NCI-H1436 (cell line): ENCODE measurements at places on chromosomes 6 and 20.

DNA sequence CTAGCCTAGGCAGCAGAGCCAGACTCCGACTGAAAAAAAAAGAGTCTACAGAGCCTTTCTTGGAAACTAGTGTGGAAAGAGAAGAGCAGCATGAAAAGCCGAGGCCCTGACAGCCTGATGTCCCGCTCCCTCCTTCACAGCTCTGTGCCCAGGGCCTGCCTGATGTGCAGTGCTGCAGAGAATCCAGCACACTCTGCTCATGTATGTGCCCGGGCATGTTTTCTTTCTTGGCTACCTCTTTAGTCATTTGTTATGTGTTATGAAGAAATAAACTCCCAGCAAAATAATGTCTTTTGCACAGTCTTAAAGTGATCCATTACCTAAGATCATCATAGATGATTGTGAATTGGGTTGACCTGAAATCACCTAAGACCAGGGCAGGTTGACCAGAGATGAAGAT lies 78.1 kb upstream of the EZR start:
- no peak for DNase-seq

DNA sequence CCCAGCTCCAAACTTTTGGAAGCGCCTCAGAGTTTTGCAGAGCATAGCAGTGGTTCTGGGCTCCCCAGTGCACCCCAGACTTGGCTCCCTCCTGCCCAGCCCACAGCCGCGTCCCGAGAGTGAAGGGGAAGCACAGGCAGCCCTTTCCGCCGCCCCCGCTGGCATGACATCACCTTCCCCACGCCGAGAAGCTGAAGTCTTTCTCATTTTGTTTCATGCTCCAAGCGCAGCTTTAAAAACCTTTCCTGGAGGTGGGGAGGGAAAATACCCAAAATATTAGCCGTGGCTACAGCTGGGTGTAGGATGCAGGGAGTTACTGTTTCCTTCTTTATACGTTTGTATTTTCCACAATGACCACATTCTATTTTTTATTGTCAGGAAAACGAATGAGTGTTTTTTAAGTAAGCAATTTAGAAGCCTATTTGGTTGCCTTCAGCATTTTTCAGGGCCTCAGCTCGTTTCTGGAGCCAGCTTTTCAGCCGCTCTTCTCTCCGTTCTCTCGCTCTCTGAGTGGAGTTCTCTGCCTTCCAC lies 72.9 kb downstream of the SNX5 start:
- DNase-seq = no peak

- DNase-seq = no peak
Observed at GRCh38 chr6:35473075-35473849, 5.1 kb downstream of the RPL10A start.

DNA sequence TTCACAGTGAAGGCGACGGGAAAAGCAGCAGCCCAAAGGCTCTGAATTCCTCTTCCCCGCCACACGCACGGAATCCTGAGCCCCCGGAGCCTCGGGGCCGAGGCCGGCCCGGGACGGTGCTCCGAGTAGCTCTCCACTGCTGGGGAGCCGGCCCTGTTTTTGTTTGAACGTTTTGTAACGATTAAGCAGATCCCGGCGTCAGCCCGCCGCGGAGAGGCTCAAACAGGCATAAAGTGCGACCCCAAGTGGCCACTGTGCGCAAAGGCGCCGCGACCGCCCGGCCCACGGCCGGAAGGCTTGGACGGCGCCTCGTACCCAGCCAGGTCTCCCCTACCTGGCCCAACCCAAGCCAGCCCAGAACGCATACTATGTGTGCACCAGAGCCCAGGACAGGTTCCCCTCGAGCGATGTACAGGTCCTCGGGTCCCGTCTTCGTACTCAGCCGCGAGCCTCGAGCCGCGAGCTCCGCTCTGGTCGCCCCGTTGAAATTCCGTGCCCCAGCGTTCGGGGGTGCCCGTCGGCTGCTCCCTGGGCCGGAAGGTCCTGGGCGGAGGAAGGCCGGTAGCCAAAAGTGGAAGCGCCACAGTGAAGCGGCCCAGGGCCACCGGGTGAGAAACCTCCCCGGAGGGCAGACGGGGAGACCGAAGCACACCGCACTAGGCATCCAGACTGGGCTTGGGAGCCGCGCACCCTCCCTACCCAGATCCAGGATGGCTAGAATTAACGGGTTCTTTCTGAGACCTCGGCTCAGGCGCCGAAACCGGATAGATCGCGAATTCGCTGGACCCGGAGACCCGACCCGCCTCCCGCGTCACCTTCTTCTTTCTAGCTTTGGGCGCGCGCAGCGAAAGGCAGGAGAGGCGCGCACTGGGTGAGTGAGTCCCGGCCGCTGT lies 1.2 kb upstream of the MAFB start:
- peak; percentile 10 for DNase-seq

GRCh38 chr6:122754191-122754731 lies 25.3 kb upstream of the FABP7 start:
- no peak for DNase-seq

GRCh38 chr6:79215213-79215824 lies 19.2 kb downstream of the HMGN3 start:
- no peak for DNase-seq

- DNase-seq = no peak
Observed at GRCh38 chr6:107244742-107245480, 129.6 kb upstream of the BEND3 start.

- no peak for DNase-seq
Observed at GRCh38 chr6:35154262-35154661, 13.1 kb upstream of the TCP11 start.

DNA sequence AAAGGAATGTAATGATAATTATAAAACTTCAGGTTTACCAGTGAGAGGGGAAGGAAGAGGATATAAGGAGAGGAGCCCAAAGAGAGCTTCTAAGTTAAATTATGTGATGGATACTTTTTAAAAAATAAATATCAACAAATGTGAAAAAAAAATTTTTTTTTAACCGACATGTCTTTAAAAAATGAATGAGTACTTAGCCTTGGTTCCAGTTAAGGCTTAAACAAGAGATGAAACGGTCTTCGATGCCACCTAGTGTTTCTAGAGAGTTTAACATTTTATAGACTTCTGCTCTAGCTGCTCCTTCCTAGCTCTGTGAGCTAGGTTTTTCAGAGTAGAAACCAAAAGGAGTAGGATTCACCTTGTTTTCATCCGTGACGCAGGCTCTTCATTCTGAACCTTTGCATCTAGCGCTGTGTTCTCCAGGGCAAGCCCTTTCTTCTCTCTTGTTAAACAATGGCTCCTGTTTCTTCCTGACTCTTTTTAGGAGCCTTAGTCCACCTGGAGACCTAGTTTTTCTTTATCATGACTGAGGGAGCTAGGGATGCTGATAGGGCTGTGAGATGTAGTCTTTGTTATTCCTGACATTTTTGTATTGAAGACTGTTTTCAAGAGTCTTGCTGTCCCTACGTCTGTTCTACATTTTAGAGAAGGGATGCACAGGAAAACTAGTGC lies 42.4 kb upstream of the GNRH2 start:
- peak; percentile 45 for DNase-seq

- DNase-seq = no peak
Observed at GRCh38 chr6:160285541-160286105, 27.0 kb upstream of the SLC22A2 start.

DNA sequence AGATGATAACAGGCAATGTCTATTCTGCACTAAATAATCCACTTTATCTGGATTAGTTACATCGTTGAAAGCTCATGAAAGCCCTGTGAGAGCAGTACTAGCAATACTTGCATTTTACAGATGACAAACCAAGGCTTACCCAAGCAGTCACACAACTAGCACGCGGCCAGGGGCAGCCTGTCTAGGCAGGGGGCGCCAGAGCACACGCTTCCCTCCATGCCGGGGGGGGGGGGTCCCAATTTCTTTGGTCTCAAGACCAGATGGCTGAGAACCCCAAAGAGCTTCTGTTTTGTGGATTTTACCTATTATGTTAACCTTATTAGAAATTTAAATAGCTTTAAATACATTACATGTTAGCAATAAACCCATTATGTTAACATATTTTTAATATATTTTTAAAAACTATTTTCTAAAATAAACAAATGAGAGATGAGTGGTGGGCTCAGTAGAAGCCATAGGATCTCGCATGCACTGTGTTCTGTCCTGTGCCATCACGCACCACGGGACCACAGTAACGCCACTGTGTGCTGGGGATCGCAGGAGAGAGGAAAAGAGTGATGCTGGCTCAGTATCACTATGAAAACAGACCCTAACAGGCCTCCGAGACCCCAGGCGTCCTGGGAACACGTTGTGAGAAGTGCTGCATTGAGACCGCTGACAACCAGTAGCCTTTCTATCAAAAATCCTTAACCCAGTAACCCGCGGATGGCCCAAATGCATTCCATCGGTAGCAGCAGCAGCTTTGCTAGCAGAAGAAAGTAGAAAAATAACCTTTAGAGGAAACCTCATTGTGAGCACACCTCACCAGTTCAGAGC lies 5.3 kb upstream of the PRR18 start:
- peak; percentile 26 for DNase-seq

GRCh38 chr6:152151920-152152319 lies 344.4 kb downstream of the ESR1 start:
- DNase-seq = no peak

DNA sequence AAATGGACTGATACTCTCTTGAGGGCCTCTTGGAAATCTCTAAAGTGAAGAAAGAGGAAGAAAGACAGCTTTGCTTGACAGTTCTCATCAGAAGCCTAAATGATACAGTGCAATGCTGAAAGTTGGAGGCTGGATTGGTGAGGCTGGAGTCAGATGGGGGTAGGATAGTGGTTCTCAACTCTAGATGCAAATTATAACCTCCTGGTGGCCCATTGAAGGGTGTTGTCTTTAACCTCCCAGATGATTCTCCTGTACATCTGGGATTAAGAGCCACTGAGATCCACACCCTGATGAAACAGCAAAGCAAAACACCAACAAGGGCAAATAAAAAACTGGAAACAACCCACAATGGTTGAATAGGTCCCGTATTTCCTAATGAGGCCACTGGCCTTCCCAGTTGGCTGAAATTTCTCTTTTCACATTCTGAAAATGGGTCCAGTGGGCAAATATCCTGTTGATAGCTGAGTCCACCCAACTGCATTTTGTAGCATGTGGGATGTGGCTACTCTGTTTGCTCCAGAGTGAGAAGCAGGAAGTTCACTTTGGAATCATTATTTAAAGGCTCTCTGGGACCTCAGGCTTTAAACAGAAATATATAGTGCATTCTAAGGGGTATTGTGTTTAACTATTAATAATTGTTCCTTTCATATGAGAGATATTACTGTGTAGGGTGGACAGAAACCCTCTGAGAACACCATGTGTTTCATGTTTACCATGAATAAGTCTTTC lies 208.1 kb downstream of the SOX4 start:
- no peak for DNase-seq

- no peak for DNase-seq
Observed at GRCh38 chr6:106770663-106771062, 141.3 kb downstream of the QRSL1 start.
